ENCODE measurements at places on chromosomes 12 and 14. TPM values are rescaled to one million over a fixed set of nuclear protein-coding genes. Genes with fewer than 3 reads are reported as not detected.

Gene ACADS
- 4.9 TPM for total RNA-seq

Gene LRIG3
- total RNA-seq: 10.6 TPM

Gene RASSF8
- total RNA-seq: 19.2 TPM

Gene ASPG
- 0.41 TPM for total RNA-seq

Gene KRT83
- total RNA-seq: not detected

All from frontal cortex (tissue), 4 donors.